ENCODE measurements at places on chromosomes 12 and 14.
A peak's percentile ranks its signal among the peaks of the same experiment; 100 is the strongest.

- DNase-seq = no peak
These were observed 1009.8 kb downstream of the NRXN3 start for GRCh38 chr14:79179985-79180384.

- DNase-seq = no peak
These were observed 79.6 kb downstream of the OTX2 start for GRCh38 chr14:56730538-56731145.

DNA sequence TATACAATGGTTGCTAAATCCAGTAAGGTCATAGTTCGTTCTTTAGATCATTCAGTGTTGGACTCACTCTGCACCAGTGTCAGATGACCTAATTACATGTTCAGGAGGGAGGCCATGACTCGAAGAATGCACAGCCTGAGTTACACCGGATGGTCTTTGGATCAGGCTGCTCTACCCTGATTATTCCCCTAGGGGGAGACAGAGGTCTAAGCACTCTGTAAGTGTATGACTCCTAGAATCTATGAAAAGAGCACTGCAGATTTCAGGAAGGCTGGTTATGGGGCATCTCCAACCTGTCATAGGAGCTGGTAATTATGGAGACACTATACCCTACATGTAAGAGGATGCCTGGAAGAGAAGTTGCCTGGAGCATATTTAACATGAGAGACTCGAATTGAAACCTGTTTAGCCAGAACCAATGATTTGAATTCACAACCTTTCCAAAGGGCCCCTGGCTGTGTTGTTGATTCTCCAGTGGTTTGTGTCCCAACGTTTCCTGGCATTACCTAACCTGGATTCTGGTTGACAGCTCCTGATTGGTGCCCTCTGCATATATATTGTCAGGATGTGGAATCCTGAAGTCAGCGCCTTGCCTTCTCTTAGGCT, at the start of gene MUCL1:
MUCL1 (plus strand) TSS at position 584 of the 606 bp plus-strand sequence. CDS start 67 bp downstream, outside the sequence.
- peak; percentile 45 for DNase-seq

- DNase-seq = peak; percentile 76
These were observed 191.5 kb downstream of the SLC5A8 start for GRCh38 chr12:101018540-101018939.

DNA sequence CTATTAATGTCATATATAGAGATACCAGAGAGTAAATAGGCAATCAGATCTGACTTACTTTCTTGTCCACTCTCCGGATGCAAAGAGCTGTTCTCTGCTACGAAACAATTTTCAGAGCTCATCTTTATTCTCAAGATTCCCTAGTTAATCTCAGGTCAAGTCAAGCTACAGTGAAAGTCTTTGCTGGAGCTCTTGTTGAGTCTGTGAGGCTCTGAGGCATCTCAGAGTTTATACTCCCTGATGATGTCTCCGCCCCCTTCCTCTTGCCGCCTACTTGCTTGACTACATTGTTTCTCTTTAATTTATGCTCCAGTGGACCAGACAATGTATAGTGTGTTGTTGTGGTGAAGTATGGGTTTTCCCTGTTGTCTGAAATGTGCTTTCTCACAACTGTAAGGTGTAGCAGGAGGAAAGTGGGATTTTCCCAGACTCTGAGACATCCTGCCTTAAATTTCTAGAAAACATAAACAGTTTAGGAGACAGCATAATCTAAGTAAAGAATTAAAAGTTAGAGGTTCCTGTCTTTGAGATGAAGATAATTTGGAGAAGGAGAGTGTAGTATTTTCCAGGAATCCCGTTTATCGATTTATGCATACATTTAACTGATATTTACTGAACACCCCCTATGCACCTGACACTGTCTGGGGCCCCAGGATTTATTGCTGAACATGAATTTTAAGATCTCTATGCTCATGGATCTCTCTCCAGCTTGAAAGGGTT, at the start of gene CD69:
CD69 (minus strand) TSS at position 203 of the 720 bp plus-strand sequence; CDS start at position 122, 81 bp downstream.
- DNase-seq = no peak

GRCh38 chr12:50614167-50614759, 109.5 kb downstream of the DIP2B start:
- DNase-seq = peak; percentile 80

DNA sequence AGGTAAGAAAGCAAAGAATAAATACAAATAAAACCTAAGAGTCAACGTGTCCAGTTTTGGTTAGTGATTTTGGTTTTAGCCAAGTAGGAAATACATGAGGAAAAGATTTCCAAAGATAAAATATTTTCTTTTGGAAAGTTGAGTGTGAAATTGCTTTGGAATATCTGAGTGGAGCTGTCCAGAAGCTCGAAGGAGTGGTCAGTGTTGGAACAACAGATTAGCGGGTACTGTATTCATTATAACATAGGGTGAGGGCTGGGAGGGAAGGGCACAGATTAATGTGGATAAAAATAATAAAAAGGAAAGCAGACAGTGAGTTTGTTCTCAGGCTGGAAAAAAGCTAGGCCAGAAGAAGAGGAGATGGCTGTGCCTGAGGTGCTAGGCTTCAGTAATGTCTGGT, 101.5 kb upstream of the SLCO1C1 start:
- no peak for DNase-seq

DNA sequence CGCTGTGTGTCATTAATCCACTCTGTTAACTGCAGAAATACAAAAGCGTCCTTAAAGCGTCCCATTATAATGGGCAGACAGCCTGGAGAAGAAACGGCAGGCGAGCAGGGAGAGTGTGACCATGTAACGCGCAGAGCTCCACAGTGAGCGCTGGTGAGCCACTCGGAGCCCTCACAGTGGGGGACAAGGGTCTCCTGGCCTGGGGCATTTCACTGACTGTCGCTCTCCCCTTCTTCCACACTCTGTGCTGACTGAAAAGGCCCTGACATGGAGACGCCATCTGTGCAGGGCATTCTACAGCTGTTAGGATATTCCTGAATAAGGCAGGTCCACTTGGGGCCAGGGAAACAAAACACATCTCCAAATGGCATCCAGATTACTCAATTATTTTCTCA, 24.2 kb downstream of the CCDC92 start:
- no peak for DNase-seq

DNA sequence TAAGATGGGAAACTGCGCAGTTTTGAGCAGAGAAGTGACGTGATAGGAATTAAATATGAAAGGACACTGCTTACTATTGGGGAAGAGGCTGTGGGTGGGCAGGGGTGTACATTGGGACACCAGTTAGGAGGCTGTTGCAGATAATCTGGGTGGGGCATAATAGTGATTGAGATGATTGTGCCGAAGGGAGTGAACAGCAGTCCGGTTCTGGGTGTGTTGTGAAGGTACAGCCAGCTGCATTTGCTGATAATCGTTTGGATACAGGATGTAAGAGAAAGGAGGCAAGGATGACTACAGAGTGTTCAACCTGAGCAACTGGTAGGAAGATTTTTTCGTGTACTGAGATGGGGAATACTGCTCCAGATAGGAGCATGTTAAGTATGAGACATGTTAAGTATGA, 205.2 kb upstream of the NEDD1 start:
- DNase-seq = no peak

- peak; percentile 58 for DNase-seq
These were observed 16.6 kb upstream of the RND1 start for GRCh38 chr12:48882315-48882687.
